ENCODE measurements at places on chromosomes 12 and 14.
A peak's percentile ranks its signal among the peaks of the same experiment; 100 is the strongest.

- DNase-seq, result no peak
These were observed 190.3 kb upstream of the CDKN3 start for GRCh38 chr14:54206516-54206915.

DNA sequence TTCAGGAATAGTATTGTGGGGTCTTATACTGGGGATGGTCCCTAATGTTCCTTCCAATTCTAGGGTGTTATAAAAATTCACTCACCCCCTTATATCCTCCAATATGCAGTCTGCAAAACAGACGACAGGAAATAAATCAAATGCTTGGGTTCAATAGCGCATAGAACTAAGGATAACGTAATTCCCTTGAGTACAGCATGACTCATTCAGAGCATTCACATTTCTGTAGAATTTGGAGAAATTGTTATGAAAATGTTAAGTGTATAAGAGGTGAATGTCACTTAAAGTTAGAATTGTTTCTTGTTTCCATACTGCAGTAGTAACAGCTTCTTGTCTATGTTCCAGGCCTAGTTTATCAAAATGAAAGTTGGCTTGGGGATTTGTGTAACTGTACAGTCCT, 271.4 kb downstream of the RPS29 start:
- DNase-seq, result no peak

- no peak for DNase-seq
These were observed 350.4 kb downstream of the BMP4 start for GRCh38 chr14:53606203-53606602.

DNA sequence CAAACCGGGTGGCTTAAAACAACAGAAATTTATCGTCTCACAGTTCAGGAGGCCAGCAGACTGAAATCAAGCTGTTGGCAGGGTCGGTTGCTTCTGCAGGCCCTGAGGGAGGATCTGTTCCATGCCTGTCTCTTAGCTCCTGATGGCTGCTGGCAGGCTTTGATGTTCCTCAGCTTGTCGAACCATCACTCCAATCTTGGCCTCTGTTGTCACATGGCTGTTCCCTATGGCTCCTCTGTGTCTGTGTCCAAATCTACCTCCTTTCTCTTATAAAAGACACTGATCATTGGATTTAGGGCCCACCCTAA, 14.0 kb downstream of the NFATC4 start:
- no peak for DNase-seq

GRCh38 chr14:100721568-100721967, 5.1 kb upstream of the DLK1 start:
- no peak for DNase-seq

DNA sequence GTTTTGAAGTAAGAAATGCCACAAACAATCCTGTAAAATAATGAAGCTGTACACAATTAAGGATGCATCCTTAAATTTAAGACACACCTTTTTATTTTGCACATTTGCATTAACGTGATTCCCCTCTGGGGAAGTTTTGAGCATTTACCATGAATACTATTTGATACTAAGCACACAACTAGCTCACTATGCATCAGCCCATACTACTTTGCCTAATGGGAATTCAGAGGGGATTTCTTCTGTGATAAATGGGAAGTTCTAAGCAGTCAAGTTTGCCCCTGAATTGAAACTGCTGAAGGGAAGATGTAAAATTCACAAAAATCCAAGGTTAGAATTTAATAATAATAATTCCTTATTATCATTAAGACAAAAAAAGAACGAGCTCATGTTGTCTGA, 27.4 kb downstream of the SINHCAF start:
- no peak for DNase-seq

GRCh38 chr12:92124689-92125029, 21.0 kb downstream of the BTG1 start:
- no peak for DNase-seq

GRCh38 chr14:53055003-53055402, 98.1 kb downstream of the DDHD1 start:
- peak; percentile 40 for DNase-seq

DNA sequence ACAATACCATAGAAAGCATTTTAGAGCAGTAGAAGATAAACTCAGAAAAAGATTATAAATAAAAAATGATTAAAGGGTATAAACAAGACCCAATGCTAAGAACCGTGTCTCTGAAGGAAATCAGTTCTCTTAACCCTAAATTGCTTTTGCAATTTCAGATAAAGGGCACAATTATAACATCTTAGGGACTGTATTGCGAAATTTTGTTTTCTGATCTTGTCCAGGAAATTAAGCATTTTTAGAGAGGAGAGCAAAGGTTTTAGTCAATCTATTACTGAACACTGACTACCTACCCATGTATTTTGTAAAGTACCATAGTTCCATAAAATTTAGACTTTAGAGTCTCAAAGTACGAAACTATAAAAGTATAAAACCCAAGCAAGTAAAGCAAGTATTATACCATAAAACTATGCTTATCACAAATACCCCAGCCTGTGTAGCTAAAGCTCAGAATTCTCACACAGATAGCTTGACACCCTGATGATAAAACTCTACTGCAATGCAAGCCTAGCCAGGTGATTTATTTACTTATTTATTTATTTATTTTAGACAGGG, 6.8 kb upstream of the CHPT1 start:
- no peak for DNase-seq

Measured in HEK293T (cell line).